Activated gamma-delta T cell treated with Interleukin-2 at 50 U/mL for 16 hours (primary cell): ENCODE measurements at places on chromosomes 11 and 22.

DNA sequence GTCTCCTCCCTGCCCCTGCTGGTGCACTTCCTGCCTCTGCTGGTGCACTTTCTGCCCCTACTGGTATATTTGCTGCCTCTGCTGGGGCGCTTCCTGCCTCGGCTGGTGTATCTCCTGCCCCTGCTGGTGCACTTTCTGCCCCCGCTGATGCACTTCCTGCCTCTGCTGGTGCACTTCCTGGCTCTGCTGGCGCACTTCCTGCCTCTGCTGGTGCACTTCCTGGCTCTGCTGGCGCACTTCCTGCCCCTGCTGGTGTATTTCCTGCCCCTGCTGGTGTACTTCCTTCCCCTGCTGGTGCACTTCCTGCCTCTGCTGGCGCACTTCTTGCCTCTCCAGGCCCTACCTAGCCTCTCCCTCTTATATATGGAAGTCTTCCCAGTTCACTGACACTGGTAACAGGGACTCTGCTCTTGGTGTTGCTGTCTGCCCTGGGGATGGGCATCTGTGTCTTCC lies 10.1 kb downstream of the MTFP1 start:
- DNase-seq, result peak; percentile 85

DNA sequence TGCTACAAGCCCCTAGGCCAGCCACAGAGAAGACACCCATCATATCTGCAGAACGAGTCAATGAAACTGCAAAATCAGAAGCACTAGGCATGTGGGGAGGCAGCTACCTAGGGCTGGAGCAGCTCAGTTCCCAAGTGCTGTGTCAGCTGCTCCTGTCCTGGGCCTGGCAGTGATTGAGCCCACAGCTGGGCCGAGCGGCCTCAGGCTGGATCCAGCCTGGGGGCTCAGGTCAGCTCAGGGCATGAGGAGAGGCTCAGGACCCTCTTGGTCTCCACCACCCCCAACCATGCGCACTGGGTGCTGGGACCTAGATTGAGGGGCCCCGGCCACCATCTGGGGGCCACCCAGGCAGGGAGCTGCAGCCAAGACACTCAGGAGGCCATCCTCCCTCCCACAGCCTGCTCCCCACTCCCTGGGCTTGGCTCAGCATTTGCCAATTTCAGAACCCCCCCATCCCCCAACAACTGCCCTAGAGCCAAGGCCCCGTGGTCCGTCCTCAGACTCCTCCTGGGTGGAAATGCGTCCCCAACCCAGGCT lies 2.4 kb upstream of the TNNT3 start:
- no peak for DNase-seq

- DNase-seq, result peak; percentile 43
Measured at GRCh38 chr11:10298342-10298741, 4.3 kb upstream of the SBF2 start.

- no peak for DNase-seq
Measured at GRCh38 chr11:134944131-134944530, 532.1 kb upstream of the B3GAT1 start.

- DNase-seq, result no peak
Measured at GRCh38 chr11:43558146-43558545, 122.4 kb upstream of the HSD17B12 start.

GRCh38 chr11:66325263-66325671 lies 8.4 kb upstream of the CD248 start:
- no peak for DNase-seq

DNA sequence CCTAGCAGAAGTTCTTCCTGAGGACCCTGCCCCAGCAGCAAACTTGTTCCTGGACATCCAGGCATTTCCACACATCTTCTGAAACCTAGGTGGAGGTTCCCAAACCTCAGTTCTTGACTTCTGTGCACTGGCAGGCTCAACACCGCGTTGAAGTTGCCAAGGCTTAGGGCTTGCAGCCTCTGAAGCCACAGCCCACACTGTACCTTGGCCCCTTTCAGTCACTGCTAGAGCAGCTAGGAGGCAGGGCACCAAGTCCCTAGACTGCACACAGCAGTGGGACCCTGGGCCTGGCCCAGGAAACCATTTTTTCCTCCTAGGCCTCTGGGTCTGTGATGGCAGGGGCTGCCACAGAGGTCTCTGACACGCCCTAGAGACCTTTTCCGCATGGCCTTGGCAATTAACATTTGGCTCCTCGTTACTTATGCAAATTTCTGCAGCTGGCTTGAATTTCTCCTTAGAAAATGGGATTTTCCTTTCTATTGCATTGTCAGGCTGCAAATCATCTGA lies 159.0 kb downstream of the SBF2 start:
- DNase-seq, result no peak

GRCh38 chr11:96228473-96228891 lies 114.5 kb downstream of the MAML2 start:
- DNase-seq, result no peak

- no peak for DNase-seq
Measured at GRCh38 chr22:49046546-49047361, 780.9 kb downstream of the BRD1 start.

DNA sequence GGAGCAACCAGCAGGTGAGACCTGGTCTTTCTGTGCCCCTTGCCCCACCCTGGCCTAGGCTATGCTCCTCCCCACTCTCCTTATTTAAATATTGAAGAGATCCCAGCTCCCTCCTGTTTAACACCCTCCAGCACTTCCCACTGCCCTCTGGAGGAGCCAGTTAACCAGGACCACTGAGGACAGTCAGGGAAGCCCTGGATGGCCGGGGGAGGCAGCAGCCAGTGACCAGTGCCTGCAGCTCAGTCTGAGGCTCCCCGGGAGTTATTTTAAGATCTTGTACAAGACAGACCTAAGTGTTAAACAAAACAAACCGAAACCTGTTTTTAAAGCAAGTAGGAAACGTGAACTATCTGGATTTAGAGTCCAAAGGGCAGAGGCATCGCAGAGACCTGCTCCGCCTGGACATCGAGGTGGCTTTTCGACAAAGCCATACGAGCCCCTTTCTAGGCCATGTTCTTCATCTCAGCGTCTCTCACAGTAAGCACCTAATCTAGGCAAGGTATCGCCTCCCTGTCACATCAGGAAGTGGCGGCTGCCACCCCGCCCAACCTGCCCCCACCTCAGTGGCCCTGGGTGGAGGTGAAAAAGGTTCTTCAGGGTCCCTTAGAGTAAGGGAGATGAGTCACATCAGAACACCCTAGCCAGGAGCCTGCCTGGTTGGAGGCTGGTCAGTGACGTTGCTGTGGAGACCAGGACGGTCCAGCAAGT lies 35.2 kb downstream of the TRMU start:
- peak; percentile 75 for DNase-seq

GRCh38 chr11:83706566-83706965 lies 420.4 kb upstream of the CCDC90B start:
- DNase-seq, result no peak
